ENCODE measurements at places on chromosomes 3 and 15.

DNA sequence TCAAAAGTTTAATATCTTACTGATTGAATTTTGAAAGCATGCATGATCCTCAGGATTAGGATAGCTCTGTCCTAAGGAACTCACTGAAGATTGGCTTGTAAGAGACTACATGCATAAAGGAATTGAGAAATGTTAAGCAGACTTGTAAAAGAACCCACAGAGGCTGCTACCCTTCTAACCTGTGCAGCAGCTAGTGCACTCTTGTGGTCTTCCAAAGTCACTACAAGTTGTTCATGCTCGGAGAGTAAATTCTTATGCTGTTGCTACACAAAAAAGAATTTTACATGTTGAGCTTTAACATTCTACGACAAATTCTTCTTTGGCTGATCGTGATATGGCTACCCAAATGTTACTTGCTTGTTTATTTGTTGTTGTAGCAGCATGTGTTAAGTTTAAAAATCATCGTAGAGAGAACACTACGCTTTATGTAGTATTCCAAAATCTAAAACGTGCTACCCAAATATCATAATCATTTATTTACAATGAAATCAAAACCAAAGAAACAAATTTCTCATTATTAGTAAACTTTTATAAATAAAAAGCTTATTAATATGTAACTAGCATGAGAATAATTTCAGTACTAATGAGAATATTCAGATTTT lies 55.0 kb downstream of the GOLIM4 start:
- DNase-seq, result peak; percentile 42

GRCh38 chr15:60462027-60462426 lies 16.9 kb downstream of the ICE2 start:
- DNase-seq, result no peak

- DNase-seq, result no peak
These were observed 518.4 kb downstream of the FOXP1 start for GRCh38 chr3:71064956-71065763.

DNA sequence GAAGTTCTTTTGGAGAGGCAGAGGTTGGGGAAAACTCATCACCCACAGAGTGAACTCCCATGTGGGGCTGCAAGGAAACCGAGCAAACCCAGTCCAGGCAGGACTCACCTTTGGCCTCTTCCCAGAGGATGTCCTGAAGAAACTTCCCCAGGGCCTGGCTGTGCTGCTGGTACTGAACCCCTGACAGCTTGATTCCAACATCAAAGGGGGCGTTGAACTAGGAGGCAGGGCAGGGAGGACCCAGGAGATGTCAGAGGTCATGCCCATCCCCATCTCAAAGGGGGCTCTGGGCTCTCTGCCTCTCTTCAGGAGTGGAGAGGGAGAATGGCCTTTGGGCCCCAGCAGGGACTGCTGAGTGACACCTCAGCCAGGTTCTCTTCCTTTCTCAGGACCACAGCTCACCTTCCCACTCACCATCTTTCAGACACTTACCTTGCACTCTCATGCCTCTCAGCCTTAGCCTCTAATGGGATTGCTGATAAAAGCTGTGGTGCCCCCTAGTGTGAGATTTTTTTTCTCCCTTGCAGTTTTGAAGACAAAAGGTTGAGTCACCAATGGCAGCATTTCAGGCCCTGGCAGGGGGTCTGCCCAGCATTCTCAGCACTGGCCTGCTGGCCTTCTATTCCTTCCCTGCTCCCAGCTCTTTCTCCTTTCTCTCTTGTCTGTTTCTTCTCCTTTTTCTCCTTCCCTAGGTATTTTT lies 6.0 kb downstream of the GHRL start:
- no peak for DNase-seq

DNA sequence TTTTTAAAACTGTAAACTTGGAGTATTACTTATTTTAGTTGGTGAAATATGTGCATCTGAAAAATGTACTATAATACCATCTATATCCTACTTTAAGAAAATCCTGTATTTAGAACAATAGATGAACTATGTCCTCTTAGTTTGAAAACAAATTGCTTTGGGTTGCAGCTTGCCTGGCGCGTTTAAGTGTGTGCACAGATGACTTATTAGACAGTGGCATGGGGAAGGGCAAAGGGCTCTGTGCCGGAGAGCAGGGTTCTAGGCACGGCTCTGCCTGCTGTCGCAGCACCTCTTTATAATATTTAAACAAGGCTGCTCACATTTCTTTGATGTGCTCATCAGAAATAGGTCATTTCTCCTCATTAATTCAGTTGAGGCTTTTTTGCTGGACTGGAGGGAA lies 10.0 kb downstream of the PXK start:
- no peak for DNase-seq

- DNase-seq, result no peak
These were observed 311.9 kb upstream of the EPHA3 start for GRCh38 chr3:88795503-88795902.

GRCh38 chr3:129014793-129015345 lies 13.8 kb downstream of the EFCC1 start:
- no peak for DNase-seq

GRCh38 chr3:23303601-23304217 lies 100.6 kb downstream of the UBE2E2 start:
- DNase-seq, result no peak

DNA sequence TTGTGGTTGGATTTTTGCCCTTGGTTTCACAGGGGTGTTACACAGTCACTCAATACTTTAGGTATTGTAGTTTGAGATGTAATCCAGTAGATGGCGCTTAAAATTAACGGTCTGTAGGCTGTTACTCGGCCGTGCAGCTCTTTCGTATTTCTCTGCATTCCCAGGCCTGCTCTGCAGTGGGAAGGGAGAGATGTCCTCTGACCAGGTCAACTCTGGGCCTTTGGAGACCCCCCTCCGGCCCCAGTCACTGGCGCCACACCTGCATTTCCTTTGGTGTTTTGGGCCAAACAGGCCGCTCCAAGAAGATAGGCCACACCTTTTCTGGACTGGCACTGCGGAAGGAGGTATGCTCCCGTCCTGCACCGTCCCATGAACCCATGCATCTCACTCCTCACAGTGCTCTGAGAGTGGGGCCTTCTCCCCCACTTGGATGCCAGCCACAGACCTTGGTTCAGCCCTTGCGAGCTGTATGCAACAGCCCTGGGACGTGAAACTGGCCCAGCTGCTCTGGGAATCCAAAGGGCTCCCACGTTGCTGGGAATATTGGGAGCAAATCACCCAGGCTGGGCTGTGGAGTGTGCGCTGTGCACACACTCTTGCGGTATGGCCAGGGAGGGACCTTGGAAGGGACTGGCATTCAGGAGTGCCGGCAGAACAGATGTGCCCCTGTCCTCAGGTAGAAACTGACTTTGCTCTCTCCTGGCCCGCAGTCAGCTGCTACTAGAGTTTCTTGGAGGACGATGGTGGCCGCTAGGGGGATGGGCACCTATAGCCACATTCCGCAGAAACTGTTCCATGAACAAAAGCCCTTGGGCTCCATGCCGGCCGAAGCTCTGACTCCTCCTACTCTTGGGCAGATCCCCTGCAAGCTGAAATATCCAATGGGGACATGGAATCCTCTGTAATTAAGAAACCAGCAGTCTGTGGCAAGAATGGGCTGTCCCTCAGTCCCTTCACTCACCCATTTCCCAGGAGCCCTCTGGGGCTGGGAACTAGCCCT lies 410.5 kb upstream of the CADM2 start:
- no peak for DNase-seq

- no peak for DNase-seq
These were observed 4.8 kb upstream of the PCSK6 start for GRCh38 chr15:101494251-101494796.

GRCh38 chr3:38138349-38139190 lies at the start of gene MYD88:
MYD88 (plus strand) TSS chr3:38138661; CDS start chr3:38138701, 40 bp downstream.
- peak; percentile 4 for DNase-seq

DNA sequence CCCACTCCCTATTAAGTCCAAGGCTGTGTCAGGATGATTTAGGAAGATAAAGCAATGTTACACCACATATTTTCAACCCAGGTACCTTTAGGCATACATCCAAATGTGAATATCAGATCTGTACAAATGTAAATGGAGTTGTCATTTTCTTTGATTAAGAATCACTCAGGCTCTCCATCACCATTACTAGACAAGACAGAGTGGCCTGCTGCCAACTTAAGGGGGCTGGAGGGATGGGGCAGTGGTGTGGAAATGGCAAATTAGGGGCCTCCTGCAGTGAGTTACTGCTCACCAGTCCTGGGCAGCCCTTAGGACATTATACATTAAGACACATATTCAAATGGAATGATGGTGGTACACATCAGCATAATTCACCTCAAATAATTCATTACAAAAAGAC lies 211.0 kb downstream of the TNIK start:
- no peak for DNase-seq

GRCh38 chr3:139677388-139678155 lies at the start of gene NMNAT3:
NMNAT3 (minus strand) TSS chr3:139677972; CDS start chr3:139627724, 50,248 bp downstream.
- peak; percentile 79 for DNase-seq

GRCh38 chr3:21226086-21226485 lies 524.9 kb downstream of the ZNF385D start:
- DNase-seq, result no peak

DNA sequence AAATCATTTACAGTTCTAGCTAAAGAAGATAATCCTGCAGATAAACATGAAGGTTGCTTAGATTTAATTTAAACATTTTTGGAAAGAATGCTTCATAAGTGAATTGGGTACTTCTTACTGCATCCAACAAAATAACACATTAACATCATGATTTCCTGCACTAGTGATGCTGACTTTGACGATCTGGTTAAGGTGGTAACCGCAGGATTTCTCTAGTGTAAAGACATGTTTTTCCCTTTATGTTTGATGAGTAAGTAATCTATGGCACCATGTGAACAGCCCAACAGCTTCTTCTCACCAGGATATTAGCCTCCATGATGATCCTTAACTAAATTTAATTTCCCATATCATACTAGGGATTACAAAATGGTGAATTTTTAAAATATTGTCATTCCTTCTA lies 14.1 kb downstream of the SPPL2A start:
- no peak for DNase-seq

DNA sequence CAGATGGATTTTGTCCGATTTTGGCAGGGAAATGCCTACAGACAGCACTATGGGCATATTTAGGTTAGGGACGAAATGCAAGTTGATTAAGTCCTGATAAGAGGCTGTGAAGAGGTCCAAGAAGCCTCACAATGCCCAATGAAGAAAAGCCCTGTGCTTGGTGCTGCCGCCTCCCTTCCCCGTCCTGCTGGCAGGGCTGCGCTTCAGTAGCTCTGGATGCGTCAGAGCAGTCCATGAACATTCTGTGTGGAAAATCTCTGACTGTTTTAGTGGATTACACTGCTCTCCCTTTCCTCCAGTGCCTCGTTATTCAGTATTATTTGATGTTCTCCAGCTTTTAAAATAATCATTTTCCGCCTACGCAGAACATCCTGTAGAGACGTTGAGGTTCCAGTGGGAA lies 39.6 kb downstream of the MLH1 start:
- DNase-seq, result no peak

- DNase-seq, result no peak
These were observed 155.2 kb upstream of the EOMES start for GRCh38 chr3:27877061-27878013.

GRCh38 chr3:13668136-13668535 lies 119.2 kb downstream of the FBLN2 start:
- DNase-seq, result no peak

GRCh38 chr3:130519754-130520153 lies 2.8 kb downstream of the COL6A6 start:
- no peak for DNase-seq

- DNase-seq, result no peak
These were observed 145.1 kb upstream of the BFSP2 start for GRCh38 chr3:133254716-133255115.

DNA sequence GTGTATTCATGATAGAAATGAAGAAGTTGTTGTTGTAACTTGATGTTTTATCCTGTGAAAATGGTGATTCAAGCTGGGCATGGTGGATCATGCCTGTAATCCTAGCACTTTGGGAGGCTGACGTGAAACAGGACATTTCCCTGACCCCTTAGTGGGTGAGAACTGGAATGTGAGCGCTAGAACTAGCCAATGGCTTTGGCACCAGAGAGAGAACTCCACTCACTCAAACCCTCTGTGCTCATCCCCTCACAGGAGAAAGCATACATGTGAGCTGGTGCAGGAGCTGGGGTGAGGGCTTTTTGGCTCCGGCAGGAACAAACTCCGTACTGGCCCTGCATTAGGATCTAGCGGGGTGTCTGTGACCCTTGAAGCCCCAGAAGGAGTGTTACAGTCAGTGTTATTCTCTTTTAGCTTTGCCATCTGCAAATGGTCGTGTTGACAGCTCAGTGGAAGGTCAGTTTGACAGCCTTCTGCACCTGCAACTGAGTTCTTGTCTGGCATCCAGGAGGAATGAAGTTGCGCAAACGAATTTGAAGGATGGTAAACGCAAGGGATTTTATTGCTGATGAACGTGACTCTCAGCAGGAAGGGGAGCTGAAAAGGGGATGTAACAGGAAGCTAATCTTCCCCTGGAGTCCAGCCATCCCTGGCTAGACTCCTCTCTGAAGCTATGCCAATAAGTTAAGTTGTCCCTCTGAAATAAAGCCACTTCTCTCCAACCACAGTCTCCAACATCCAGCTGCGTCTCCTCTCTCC lies 1016.6 kb upstream of the CADM2 start:
- no peak for DNase-seq

GRCh38 chr3:123015596-123015995 lies 12.0 kb downstream of the SEMA5B start:
- DNase-seq, result no peak

- no peak for DNase-seq
These were observed 357.0 kb downstream of the SQOR start for GRCh38 chr15:45991863-45992262.

DNA sequence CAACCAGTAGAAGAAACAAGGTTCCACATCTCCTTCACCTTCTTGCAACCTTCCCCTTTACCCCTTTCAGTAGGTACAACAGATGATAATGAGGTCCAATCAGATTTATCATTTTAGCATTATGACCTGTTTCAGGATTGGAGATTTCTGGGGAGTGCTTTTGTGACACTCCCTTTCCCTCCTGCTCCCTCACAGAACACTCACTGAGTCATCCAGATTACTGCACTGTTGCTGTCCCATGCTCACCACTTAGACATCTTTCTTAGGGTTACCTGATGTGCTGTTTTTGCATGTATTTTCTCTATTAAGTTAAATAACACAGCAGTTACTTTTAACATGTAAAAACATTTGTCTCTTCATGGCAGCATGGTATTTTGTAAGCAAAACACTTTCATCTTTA lies 118.5 kb downstream of the MFSD1 start:
- DNase-seq, result no peak

GRCh38 chr3:158789592-158789991 lies 12.3 kb upstream of the MFSD1 start:
- DNase-seq, result no peak

Measured in NCI-H774 (cell line).